ENCODE measurements at places on chromosomes 6 and 20.

DNA sequence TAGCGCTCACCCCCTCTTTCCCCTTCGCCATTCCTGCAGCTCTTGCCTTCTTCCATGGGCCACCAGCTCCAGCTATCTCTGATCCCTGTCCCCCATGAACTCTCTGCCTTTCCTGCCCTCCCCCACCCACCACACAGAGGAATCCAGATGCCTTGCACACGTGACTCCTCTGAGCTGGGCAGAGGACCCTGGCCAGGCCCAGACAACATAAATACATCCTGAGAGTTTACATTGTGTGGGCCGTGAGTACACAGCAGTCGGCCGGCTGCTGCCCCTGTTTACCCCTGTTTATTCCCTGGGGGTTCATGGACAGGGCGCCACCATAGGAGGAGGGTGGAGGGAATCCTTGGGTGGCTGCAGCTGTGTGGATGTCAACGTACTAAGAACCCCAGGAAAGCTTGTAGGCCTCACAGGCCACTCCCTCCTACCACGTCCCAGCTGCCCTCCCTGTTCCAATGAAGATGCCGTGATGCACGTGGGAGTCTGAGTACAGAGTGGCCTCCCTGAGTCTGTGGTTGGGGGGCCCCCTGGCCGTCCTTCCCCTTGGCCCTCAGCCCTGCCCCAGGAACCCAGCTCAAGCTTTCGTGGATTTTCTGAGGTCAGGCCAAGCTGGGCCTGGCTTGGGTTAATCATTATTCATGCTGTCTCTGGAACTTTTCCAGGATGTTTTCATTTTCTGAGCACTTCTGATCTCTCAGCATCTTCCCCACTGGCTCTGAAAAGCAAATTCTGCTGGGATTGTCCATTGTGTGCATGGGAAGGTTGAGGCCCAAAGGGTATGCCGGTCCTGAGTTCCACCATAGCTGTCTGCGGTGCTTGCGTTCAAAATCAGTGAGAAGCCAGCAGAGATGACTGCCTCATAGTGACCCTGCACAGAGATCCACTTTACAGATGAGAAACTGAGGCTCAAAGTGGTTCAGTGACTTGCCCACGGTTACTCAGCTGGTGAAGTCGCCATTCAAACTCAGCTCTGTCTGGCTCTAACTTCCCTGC, 136.3 kb downstream of the MRPL14 start:
- no peak for DNase-seq
- peaks cover 20% of the 10 kb centered on the region for H3K4me1 ChIP-seq
- H3K27me3 ChIP-seq = no peaks in the 10 kb centered on the region
- H3K4me3 ChIP-seq = no peak overlapping the region
- H3K27ac ChIP-seq = peak overlapping the region; percentile 67

DNA sequence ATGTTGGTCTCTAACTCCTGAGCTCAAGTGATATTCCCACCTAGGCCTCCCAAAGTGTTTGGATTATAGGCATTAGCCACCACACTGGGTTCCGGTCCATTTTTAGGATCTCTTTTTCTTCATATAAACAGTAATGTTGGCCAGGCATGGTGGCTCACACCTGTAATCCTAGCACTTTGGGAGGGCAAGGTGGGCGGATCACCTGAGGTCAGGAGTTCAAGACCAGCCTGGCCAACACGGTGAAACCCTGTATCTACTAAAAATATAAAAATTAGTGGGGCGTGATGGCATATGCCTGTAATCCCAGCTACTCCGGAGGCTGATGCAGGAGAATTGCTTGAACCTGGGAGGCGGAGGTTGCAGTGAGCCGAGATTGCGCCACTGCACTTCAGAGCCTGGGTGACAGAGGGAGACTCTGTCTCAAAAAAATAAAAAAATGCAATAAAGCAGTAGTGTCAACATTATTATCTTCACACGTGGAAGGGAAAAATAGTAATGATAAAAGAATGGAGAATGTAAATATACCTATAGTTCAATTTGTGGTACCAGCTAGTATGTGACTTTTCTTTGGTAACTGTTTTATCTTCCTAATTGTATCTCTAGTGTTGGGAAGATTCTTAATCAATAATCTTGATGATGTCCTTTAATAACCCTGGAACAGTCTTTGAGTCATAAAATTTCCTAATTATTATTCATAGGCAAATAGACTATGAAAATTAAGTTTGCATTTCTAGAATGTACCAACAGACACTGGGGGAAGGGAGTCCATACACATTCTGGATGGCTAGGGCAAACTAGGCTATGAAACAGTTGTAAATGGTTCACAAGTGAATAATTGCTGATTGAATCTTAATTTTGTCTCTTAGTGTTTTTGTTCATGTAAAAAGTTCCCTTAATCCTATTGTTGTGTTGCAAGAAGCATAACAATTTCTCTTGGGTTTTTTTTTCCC, 3.6 kb downstream of the PARD6B start:
- DNase-seq = no peak
- no peak overlapping the region for H3K4me3 ChIP-seq
- no peak overlapping the region for H3K27ac ChIP-seq
- H3K27me3 ChIP-seq = no peaks in the 10 kb centered on the region
- no peaks in the 10 kb centered on the region for H3K36me3 ChIP-seq

GRCh38 chr6:163711615-163712565, 297.4 kb downstream of the QKI start:
- no peaks in the 10 kb centered on the region for H3K36me3 ChIP-seq
- peak overlapping the region; percentile 19 for H3K27ac ChIP-seq
- peak; percentile 82 for DNase-seq
- H3K4me3 ChIP-seq = no peak overlapping the region

DNA sequence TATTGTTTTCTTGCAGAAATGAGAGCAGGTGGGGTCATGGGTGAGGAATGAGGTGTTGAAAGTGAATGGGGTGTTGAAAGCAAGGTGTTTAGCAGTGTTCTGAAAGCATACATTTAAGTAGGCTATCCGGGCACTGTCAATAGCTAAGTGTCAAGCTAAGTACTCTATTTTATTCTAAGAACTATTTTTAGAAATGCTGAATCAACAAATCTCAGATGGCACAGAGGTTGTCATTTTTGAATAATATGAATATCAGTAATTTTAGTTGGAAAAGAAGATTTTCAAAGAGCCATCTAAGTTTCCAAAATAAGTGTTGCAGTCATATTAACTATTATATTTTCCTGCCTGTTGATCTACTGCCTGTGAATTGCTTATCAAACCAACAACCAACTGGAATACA, 21.7 kb upstream of the SLC17A3 start:
- no peak overlapping the region for H3K27ac ChIP-seq
- H3K36me3 ChIP-seq = no peaks in the 10 kb centered on the region
- H3K27me3 ChIP-seq = no peaks in the 10 kb centered on the region

- H3K27ac ChIP-seq = no peak overlapping the region
- H3K27me3 ChIP-seq = no peaks in the 10 kb centered on the region
- no peak overlapping the region for H3K4me3 ChIP-seq
- H3K36me3 ChIP-seq = peaks cover 23% of the 10 kb centered on the region
- no peak for DNase-seq
Measured at GRCh38 chr20:13382786-13383185, 161.7 kb downstream of the ISM1 start.

GRCh38 chr20:64196847-64197306, 32.6 kb downstream of the MYT1 start:
- H3K4me1 ChIP-seq = no peaks in the 10 kb centered on the region
- H3K4me3 ChIP-seq = no peak overlapping the region
- DNase-seq = no peak
- H3K36me3 ChIP-seq = no peaks in the 10 kb centered on the region

GRCh38 chr20:49690899-49691620, 22.6 kb downstream of the B4GALT5 start:
- H3K4me1 ChIP-seq = peaks cover 4% of the 10 kb centered on the region
- H3K27ac ChIP-seq = peak overlapping the region; percentile 7
- H3K36me3 ChIP-seq = no peaks in the 10 kb centered on the region

All from ascending aorta (tissue), 2 donors.